ENCODE measurements at places on chromosomes 13 and 19. TPM values are rescaled to one million over a fixed set of nuclear protein-coding genes. Genes with fewer than 3 reads are reported as not detected.
A peak's percentile ranks its signal among the peaks of the same experiment; 100 is the strongest.

DNA sequence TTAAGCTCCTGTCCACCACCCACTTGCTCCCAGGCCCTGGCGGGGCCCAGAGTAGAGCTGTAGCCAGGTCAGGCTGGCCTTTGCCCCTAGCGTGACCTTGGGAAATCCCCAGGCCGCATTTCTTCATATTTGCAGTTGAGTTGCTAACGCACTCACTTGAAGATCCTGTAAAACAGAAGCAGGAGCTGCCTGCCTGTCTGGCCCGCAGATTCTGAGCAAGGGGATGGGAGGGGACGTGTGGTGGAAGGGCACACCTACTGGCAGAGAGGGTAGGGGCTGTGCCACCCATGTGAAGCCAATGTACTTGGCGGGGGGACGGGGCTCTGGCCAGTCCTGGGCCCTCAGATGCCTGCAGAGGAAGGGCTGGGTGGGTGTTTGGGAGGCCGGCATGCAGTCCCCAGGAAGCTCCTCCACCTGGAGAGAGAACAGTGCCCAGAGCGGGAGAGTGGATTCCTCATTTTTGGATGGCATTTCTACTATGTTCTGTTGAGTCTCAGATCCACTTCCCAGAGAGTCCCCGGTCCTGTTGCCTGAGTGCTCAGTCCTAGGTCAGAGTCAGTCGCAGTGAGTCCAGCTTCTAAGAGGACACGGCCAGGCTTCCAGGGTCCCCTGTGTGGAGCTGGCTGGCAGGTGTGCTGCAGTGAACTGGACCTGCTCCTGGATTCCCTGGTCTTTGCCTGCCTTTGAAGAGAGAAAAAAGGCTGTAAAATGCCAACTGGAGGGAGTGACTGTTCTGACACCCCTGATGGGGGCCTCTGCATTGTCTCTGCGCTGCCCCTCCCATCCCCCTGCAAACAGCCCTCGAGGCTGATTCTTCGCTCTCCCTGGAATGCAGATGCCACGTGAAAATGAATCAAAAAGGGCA is 62.9 kb downstream of the GGACT start:
- ATAC-seq: no peak

GRCh38 chr19:10919352-10920287 is 8.8 kb downstream of the YIPF2 start:
- ATAC-seq: no peak

DNA sequence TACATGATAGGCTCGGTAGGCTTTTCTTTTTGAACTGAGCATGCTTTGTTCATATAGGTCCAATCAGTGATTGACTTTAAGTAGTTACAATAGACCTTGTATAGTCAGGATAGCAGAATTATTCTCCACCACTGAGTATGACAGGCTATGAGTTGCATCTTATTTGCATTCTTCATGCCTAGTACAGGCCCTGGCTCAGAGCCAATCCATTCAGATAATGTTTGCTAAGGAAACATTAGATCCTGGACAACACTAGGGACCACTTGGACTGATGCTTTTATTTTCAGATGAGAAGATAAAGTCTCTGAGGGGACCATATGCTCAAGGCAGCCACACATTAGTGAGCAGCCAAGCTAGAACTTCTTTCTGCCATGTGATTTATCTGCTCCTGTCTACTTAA is 133.9 kb downstream of the KL start:
- peak; percentile 30 for ATAC-seq

DNA sequence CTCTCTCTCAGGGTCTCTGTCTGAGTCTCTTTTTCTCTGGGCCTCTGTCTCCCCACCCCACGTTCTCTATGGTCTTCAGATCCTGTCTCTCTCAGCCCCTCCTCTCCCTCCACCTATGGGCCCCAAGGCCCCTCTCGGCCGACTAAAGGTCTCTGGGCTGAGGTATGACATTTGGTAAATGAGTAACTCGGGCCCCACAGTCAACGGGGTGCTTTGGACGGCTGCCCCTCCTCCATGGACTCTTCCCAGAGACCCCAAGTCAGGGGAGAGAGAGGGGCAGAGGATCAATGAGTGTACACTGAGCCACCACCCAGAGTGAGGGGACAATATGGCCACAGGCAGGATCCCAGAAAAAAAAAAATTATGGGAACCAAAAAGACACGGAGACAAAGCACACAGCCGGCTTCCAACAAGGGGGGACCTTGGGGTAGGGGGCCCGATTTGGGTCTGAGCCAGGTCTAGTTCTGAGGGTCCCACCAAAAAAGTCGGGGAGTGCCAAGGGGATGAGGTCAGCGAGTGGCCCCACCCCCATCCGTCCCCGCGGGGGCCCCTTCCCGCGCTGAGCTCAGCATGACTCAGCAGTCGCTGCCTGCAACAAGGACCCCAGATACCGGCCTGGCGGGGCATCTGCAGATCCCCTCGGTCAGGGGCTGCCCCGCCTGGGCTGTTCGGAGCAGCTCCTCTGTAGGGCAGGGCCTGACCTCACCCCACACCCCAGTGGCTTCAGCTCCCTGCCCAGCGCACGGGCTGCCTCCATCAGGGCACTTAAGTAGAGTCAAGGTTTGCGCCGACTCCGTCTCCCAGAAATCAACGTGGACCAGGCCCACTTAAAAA is 1.5 kb upstream of the FTL start:
- ATAC-seq: peak; percentile 2

DNA sequence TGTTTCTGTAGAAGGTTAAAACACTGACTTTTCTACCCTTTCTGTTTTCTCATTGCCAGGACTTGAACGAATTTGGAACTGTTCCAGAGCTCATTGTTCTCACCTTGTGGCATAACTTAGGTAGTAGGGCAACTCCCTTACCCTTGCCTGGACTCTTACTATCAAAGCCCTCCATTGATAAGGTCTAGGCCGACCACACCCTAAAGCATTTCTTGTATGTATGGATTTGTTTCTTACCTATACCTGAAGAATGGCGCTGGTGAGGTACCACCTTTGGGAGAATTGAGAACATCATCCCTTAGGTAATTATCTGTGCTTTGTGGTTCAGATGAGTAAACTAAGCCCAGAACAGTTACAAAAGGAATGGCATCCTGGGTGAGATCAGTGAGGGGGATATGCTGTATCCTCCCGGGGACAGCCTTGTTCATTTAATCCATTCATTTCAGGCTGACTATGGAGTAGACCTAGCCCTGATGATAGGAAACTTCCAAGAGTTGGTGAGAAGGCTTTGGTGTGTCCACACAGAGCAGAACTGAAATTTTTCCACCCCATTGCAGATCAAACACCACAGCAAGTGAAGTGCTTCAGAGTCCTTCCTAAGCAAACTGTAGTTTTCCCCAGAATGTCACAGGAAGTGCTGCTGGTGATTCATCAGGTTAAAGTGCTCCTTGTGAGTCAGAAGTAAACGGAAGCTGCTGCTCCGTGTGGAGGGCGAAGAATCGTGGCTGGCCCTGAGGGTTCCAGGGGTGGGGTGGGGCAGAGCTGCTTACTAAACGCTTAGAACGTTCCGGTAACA is 113.0 kb downstream of the TEX26 start:
- ATAC-seq: peak; percentile 45

- peak; percentile 98 for ATAC-seq
Observed at GRCh38 chr13:48749699-48750473, 96.2 kb downstream of the CYSLTR2 start.

- no peak for ATAC-seq
Observed at GRCh38 chr19:1273263-1274041, 1.9 kb upstream of the FAM174C start.

- no peak for ATAC-seq
Observed at GRCh38 chr13:48979892-48980291, 4.2 kb downstream of the FNDC3A start.

GRCh38 chr19:3451451-3451866 is 28.9 kb downstream of the SMIM24 start:
- no peak for ATAC-seq

DNA sequence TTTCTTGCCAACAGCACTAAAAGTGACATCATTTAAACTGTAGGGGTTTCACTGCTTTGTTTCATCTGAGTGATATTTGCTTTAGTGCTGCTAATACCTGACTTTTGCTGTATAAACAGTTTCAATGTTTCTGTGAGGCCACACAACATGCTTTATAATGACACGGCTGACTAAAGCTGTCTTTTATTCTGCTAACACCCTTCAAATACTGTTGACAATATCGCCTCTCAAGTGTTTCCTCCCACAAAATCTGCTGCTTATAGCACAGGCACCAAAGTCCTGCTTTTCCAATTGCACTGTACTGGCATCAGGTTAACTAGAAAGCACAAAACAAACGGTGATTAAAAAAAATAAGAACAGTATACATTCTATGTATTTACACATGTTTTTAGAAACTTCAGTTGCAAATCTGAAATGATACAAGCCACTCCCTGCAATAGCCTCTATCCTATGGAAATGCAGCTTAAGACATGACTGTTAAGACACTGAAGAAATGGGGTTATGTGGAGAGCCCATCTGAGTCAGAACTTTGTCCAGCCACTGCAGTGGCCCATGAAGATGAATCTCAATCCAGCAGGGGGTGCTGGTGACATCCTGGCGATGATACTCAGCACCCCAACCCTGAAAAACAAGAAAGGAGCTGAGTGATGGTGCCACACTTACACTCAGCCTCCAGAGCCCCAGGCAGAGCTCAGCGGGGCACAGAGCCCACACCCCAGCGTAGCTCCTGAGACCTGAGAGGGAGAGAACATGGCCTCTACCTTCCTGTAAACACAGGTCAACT is 29.4 kb downstream of the RFXAP start:
- ATAC-seq: peak; percentile 74

GRCh38 chr19:56900573-56901097 is 60.1 kb upstream of the PEG3 start:
- no peak for ATAC-seq

- ATAC-seq: no peak
Observed at GRCh38 chr19:3809881-3810707, 23.9 kb upstream of the MATK start.

DNA sequence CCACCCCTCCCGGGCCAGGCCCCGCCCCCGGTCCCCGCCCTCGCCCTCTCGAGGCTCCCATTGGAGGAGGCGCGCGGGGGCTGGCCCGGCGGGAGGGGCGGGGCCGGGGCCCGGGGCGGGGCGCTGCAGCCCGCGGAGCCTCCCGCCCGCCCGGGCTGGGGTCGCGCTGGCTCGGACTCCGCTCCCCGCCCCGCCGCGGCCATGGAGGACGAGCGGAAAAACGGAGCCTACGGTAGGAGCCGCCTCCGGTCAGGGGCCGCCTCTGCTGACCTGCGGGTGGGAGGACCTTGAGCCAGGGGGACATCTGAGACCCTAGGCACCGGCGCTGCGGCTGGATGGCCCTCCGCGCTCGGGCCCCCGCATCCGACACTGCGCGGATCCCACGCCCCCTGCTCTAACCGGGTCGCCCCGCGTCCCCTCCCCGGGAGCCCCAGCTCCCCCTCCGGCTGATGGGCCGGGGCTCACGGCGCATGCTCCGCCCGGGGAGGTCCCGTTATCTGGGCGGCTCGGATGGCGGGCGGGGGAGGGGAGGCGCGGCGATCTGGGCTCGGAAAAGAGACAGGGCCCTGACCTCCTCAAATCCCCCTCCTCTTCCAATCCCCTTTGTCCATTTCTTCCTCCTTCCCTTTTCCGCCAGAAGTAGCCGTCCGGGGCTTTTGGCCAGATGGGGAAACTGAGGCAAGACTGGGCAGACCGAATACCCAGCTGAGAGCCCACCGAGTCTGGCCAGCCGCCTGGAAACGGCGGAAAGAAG is 15.4 kb upstream of the AP1M2 start:
- peak; percentile 95 for ATAC-seq

GRCh38 chr13:84038001-84038400 is 155.7 kb upstream of the SLITRK1 start:
- ATAC-seq: peak; percentile 74

GRCh38 chr19:35291916-35292315 is at the start of gene MAG:
Gene MAG (plus strand): TSS chr19:35292161. CDS start chr19:35295409, 3,248 bp downstream.
- no peak for ATAC-seq

GRCh38 chr19:14545716-14546082 is 16.3 kb downstream of the TECR start:
- ATAC-seq: no peak

DNA sequence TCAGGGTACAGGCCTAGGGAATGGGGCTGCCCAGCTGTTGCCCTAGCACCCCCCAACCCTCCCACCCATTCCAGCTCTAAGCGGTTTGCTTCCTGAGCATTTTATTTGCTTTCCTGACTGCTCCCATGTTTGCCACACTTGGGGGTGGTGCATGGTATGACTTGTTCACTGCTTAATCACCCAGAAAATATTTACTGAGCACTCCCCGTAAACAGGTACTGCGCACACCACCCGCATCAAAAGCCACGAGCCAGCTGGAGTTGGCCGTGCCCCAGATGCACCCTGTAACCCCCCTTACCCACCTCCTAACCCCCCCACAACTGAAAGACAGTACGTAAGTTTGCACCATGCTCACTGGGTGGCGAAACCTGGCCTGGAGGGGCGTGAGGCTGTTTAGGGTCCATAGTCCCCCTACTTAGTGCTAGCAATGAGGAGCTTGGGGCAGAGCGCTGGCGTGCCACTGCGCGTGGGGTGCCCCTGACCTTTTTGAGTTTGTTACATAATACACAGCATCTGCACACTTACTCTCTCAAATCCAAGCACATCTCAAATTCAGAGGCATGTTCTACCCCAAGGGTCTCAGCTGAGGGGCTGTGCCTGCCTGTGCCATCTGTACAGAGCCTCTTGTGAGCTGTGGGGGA is 29.8 kb downstream of the DPF1 start:
- ATAC-seq: no peak

DNA sequence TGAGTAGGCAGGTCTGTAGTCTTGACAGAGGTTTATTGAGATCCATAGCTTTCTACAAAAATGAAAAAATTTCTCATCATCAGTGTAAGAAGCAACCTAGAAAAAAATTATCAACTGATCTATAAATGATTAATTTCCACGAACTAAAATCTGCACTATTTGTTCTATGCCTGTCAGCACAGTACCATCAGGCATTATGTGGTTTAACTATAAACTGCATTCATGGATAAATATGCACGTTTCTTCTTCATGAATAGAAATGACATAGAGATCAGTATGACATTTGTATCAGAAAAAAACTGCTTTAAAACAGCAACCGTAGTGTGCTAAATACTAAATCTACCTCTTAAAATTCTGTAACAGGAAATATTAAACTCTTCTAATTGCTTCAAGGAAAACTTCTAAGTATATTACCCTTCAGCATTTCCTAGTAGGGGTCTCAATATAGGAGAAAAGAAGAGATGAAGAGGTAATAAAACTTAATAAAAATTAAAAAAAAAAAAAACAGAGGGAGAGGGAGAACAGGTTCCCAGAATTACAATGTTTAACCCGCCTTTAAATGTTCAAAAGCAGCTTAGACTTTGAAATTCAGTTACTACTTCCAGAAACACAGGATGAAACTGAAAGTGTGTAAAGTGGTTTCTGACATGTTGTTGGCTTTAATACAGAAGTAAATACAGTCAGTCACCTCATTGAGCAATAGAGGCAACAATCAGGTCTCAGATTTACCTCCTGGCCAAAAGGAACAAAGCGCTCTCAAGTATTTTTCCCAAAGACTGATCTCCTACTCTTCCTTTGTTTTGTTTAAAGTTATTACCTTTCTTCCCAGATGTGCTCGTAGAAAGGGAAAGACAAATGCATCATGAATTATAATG is 144.4 kb downstream of the DIAPH3 start:
- no peak for ATAC-seq

PALM gene
- 104 TPM for total RNA-seq

ATP4A gene
- not detected for total RNA-seq

U2AF2 gene
- total RNA-seq: 104 TPM

SBK2 gene
- total RNA-seq: not detected

POGLUT2 gene
- 8.1 TPM for total RNA-seq

All from motor neuron (in vitro differentiated cells).